ENCODE measurements at places on chromosomes 12 and 14.

- DNase-seq: peak; percentile 5
These were observed 209.8 kb upstream of the NUDT4 start for GRCh38 chr12:93167841-93168492.

GRCh38 chr14:33897878-33898535 is 52.9 kb downstream of the EGLN3 start:
- no peak for DNase-seq

DNA sequence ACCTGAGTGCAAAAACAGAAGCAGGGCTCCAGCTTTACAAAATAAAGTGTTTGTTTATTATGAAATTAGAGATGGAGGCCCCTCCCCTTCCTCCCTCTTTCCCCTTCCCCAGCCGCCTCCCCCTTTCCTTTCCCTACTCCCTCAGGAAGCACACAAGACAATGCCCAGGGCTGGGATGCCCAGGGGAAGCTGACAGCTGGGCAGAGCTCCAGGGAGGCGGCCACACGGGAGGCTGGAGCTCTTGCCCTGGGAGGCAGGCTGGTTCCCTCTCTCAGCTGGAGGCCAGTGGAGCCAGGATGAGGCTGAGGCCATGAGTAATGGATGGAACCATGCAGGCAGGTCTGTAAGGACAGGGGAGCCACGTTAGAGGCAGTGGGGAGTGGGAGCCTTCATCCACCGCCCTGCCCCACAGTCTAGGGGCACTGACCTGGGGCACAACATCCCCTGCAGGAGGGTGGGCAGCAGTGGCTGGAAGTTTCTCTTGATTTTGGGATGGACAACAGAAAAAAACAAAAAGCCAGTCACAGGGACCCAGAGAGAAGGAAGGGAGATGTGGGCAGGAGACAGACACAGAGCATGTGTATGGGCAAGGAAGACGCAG is 5.1 kb downstream of the PSMB11 start:
- DNase-seq: no peak

DNA sequence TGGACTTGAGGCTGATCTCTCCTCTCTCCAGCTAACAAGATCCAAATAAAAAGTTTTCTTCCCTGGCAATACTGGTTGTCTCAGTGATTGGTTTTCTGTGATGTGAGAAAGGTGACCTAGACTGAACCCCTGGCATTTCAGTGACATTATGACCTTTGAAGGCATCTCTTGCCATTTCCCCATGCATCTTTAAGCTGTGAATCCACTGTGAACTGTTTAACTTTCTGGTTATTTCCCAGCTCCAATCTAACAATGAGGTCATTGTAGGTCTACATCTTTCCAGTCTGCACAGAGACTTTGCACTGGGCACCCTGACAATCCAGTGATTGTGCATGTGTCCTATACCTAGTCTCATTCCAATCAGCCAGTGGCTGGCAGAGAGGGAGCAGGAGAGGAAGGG is 155.9 kb upstream of the NUDT4 start:
- DNase-seq: no peak
